Activated CD4-positive, alpha-beta T cell treated with anti-CD3 and anti-CD28 coated beads, Interleukin-2, amount 50 U/mL, for 16 hours (primary cell): ENCODE measurements at places on chromosomes 1 and 21.

- DNase-seq, result no peak
Observed at GRCh38 chr1:57550092-57550491, 126.2 kb upstream of the DAB1 start.

DNA sequence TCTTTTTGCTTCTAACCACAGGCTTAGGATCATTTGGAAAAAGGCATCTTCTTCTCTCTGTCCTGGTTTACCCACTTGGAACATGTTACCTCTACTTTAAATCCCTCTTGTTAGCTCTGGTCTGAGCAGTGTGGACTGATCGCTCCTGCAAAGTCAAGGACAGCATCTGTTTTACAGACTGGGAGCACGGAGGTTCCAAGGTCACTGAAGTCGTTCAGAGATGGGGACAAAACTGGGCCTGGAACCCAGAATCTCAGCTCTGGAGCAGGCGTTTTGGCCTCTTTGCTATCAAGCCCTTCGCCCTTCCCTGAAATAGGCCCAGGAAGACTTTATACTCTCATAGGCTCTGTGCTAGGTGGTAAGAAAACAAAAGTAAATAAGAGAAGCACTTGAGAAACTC lies 11.3 kb upstream of the MUTYH start:
- no peak for DNase-seq

GRCh38 chr1:227790868-227791267 lies 24.6 kb upstream of the PRSS38 start:
- DNase-seq, result no peak

DNA sequence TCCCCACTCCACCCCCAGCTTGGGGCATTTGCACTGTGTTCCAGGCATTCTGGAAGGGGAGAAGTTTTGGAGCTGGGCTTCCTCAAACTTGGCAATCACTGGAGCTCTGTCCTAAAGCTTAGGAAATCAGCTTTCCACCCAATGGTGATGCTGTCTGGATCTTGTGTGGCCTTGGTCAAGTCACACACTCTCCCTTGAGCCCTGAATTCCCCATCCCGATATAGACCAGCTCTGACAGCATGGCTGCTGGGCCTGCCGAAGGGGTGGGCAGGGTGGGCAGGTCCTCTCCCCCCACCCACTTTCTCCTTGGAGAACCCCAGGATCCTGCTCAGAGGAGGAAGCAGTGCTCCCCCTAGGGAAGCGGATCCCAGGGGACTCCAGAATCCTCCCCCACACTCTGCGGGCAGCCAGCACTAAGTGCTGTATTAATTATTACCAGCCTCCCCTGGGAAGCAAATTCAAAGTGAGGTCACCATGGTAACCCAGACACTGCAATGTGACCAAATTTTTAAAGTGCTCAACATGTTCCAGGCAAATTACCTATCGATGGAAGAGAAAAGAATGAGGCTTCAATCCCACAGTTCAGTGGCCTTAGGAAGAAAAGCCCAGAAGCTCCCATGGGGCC lies 21.3 kb upstream of the LDLRAP1 start:
- no peak for DNase-seq

DNA sequence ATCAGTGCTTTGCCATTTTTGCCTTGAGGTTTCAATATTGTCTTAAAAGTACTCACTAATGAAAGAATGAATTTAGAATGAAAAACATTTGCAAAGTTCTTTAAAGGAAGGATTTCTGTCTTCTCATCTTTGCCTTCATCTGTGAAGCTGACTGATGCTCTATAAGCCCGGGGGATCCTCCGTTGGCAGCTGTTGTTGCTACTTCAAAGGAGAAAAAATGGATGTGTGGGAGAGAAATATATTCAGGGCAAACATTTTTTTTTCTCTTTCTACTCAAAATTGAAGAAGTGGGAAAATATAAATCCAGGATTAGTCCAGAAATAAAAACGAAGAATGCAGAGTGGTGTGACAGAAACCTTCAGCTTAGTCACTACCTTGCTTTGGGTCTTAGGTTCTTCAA lies 142.5 kb downstream of the OLFM3 start:
- DNase-seq, result no peak

DNA sequence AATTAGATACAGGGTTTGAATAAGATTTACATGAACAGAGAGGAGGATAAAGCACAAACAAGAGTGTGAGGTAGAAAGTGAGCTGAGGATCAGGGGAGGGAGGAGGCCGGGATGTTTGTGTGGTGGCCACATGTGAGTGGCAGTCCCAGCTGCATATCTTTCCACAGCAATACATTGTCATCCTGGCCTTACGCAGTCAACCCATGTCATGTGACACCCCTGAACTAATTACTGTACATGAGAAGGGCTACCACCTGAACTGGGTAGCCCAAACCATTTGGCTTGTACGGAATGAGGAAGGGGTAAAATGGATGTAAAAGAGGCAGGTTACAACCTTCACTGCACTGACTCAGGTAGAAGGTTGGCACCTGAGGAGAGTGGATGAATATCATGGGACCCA lies 4.2 kb downstream of the SLAMF7 start:
- DNase-seq, result peak; percentile 46

- DNase-seq, result no peak
Observed at GRCh38 chr1:217196616-217197015, 434.3 kb downstream of the GPATCH2 start.

DNA sequence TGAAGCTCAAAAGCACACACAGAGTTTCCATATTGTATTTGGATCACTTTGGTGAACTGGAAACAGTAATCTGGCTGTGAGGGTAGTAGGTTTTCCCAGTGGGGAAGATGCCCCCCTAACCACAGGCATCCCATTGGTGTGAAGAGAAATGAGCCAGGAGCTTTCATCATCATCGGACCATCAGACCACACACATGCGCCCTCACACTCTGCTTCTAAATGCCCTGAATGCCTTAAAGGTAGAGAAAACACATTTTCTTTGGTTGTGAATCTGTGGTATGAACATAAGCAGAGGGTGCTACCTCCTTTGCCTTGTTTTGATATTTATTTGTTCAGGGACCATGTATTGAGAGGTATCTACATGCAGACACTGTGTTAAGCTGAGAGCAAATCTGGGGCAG lies 79.0 kb upstream of the DNAH14 start:
- DNase-seq, result no peak

GRCh38 chr21:45306832-45307571 lies 19.3 kb upstream of the POFUT2 start:
- DNase-seq, result no peak

- no peak for DNase-seq
Observed at GRCh38 chr1:7755448-7755847, 15.6 kb upstream of the VAMP3 start.

DNA sequence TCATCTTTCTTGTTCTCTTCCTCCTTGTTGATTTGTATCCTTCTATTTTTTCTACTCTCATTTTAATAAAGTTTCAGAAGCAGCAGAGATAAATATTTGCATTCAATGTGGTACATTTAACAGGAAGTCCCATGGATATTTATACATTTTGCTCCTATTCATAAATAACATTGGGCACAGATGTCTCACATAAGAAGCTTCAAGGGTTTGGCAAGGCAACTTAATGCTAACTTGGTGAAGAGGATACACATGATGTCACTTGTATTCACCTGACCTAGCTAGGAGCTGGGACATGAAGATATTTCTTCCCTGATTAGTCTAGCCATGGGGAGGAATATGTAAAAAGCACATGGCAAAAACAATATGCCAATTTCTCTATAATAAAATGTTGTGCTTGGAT lies 65.1 kb upstream of the DUSP10 start:
- DNase-seq, result no peak

DNA sequence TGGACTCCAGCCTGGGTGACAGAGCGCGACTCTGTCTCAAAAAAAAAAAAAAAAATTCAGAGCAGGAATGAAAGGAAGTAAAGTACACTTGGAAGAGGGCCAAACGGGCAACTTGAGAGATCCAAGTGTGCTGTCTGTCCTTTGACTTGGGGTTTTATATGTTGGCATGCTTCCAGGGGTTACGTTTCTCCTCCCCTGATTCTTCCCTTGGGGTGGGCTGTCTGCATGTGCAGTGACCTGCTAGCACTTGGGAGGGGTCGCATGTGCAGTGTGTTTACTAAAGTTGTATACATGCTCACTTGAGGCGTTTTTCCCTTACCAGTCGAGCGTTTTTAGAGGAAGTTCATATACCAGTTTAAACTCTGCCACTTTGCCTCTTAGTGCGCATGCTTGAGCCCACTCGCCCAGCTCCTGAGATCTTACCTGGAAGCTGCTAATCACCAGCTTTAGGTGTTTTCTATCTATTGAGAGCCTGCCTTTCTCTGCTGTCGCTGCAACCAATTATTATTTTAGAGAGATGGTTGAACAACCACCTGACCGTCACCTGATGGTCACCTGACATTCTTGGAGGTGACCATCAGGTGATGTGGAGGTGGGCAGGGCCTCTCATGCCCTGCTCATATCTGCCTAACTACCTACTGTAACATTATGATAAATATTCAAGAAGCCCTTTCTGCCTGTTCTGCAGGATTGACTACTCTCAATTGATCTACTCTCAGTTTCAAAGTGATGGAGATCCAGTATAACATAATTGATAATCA lies 140.1 kb downstream of the MACF1 start:
- DNase-seq, result no peak

DNA sequence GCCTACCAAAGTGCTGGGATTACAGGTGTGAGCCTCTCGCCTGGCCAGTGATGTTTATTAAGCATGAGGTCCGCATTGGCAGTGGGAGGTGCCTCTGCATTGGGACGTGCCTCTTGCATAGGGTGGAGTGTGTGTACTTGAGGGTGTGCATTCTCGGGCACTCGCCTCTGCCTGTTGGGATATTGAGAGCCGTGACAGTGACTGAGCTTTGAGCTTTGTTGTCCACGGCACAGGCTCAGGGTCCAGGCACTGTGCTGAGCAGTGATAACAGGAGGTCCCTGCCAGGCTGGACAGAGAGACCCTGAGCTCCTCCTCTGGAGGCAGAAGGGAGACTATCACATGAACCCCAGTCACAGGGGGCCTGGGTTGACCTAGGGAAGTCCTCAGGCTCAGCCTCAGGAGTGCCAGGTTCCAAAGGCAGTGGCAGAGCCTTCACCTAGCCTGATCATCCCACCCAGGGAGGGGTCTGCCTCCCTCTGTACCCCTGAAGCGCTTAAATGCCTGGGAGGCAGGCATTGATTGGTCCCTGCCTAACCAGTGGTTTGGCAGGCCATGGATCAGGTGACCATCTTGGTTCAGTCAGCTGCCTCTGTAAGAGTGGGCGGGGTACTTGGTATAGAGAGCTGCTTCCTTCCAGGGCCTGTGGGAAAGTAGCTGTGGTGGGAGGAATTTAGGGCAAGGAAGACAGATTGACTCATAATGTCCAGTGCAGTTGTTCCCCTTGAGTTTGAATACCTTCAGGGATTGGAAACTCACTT lies 213.8 kb upstream of the TMEM51 start:
- no peak for DNase-seq

GRCh38 chr21:45811136-45811535 lies 167.6 kb downstream of the PCBP3 start:
- no peak for DNase-seq

GRCh38 chr21:34670220-34670961 lies 1.6 kb downstream of the CLIC6 start:
- no peak for DNase-seq

- DNase-seq, result no peak
Observed at GRCh38 chr1:234373959-234374254, 651 bp downstream of the COA6 start.

GRCh38 chr21:24894324-24894723 lies 713.0 kb downstream of the MRPL39 start:
- no peak for DNase-seq

GRCh38 chr1:219067350-219067712 lies 106.3 kb upstream of the LYPLAL1 start:
- no peak for DNase-seq

DNA sequence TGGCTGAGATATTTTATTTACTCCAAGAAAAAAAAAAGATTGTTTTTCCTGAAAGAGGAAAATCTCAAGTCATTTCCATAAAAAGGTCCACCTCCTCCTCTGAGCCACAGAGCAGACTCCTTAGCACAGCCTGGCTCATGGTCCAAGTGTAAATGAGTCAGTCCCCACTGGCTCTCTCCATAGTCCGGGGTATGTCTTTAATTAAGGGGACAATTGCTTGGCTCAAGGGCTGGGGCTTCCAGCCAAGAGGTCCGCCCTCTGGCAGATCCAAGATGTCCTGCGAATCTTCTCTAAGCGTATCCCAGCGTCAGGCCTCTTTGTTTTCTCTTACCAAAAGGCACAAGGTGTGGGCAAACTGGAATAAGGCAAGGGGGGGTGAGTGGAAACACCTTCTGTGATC lies 33.3 kb downstream of the FOXD2 start:
- no peak for DNase-seq

DNA sequence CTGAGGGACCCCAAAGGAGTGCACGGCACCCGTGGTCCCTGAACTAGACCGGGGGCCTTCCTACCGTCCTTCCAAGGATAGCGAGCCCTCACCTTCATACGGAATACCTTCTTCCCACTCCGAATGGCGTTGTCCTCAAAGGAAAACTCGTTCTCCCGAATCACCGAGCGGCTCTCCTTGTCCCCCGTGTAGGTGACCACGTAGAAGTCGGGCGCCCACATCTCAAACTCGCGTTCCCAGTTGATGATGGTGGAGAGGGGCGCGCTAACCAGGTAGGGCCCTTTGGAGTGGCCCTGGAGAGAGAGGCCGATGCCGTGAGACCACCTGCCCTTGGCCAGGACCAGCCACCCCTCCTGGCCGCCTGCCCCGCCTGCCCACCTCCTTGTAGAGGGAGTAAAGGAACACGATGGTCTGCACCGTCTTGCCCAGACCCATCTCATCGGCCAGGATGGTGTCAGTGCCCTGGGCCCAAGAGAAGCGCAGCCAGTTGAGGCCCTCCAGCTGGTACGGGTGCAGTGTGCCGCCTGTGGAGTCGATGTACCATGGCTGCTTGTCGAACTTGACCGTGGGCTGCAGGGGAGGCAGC lies 38.0 kb downstream of the CHD5 start:
- DNase-seq, result no peak
